Stimulated activated CD4-positive, alpha-beta T cell treated with anti-CD3 and anti-CD28 coated beads, Interleukin-1b, Interleukin-23, amount 100 ng/mL, for 1 hour (primary cell): ENCODE measurements at places on chromosomes 16 and 17.

DNA sequence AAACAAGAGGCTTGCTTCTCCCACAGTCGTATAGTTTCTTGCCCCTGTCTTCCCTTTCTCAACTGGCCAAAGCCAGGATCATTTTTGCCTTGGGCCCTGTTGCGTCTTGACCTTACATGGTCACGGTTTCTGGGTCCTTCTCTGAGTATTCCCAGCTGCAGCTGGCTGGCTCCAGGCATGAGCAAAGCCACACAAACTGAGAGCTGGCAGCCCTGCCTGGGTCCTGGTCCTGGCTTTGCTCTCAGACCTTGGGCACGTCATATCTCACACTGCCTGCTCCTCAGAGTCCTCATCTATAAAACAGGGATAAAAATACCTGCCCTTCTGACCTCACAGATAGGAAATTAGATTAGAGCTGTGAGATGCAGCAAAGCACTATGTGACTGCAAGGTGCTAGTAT lies 277.6 kb downstream of the CBLN1 start:
- DNase-seq, result no peak

GRCh38 chr17:36768394-36768793 lies 167.0 kb downstream of the MRM1 start:
- DNase-seq, result no peak

DNA sequence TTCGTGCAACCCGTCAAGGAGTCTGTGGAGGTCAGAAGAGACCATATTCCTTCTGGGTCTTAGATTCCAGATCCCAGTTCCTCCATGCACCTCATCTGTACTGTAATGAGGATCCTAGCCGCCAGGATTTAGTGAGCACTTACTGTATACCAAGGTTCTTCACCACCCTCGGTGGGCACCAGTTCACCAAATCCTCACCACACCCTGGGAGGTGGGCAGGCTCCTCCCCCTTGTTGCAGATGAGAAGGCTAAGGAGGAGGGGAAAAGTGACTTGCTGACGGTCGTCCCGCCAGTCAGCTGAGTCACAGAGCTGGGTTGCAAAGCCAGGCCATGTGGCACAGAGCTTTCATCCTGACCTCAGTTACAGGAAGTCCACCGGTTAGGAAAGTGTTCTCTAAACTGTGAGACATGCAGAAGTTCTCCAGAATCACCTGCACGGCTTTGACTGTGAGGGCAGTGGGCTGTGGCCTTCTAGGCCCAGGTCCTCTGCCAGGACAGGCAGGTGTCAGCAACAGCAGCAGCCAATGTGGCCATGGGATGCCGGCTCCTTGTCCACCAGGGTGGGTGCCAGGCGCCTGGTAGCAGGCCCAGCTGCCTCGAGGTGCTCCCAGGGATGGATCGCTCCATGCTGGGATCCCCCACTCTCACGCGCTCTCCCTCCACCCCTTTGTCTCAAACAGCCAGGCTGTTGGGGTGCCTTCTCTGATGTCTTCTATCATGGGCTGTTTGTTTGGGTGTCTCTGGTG lies 240.3 kb upstream of the GSE1 start:
- no peak for DNase-seq

- no peak for DNase-seq
Measured at GRCh38 chr17:72594248-72594647, 473.4 kb downstream of the SOX9 start.

GRCh38 chr17:54900457-54901229 lies at the start of gene TOM1L1:
Gene TOM1L1 (plus strand): TSS chr17:54900852. CDS start chr17:54900866, 14 bp downstream.
- DNase-seq, result no peak

DNA sequence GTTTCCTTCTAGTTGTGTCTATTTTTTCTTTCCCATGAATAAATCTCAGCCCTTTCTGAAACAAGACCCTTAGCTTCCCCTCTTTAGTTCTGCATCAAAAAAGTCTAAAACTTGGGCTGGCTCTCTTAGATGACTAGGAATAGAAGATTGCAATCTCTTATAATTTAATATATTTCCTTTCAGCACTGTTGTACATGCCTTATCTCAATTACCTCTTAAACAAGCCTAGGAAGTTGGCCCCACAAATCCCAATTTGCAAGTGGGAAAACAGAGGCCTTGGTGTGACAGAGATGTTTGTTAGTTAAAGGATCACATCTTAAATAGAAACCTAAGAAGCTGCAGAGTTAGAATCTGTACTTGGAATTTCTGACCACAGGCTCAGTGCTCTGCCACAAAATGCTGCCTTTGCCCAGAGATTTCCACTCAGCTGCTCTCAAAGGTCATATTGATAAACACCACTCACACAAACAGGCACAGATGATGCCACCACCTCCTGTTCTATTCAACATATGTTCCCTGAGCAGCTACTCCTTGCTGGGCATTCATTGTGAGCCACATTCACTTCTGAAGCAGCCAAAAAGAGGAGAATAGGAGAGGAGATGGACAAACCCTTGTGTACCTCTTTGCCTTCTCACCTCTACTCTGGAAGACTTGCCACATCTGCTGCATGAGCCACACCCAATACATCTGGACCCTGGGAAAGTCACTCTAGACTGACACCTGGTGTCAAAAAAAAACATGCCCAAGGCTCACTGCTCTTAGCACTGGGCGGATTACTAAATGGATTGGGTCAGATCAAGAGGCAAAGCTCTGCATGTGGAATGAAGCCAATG lies 5.5 kb downstream of the CCDC182 start:
- no peak for DNase-seq

- DNase-seq, result no peak
Measured at GRCh38 chr16:27242868-27243590, 25.5 kb downstream of the NSMCE1 start.

DNA sequence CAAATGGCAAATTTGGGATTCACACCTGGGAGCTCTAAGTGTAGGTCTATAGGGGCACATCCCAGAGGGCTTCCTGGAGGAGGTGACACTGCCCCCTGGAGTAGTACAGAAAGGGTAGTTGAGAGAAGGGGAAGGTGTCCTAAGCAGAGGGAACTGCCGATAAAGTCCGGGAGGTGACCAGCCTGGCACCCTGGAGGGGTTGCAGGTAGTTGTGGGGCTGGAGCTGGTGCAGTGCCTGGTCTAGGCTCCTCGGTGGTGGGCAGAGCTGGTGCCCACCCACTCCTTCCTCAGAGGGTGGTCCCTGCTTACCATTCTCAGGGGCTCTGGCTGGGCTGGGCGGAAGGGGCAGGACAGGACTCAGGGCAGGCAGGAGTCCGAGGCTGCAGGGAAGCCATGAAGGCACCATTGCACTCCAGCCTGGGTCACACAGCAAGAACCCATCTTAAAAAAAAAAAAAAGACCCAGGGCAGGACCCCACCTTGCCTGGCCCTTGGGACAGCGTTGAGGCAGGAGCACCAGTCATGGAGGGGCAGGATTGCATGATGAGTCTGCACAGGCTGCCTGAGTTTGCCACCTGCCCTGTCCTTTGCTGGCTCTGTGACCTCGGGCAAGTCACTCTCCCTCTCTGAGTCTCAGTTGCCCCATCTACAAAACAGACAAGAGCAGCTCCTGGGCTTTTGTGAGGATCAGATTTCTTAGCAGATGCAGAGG lies 43.8 kb downstream of the LAT start:
- no peak for DNase-seq

DNA sequence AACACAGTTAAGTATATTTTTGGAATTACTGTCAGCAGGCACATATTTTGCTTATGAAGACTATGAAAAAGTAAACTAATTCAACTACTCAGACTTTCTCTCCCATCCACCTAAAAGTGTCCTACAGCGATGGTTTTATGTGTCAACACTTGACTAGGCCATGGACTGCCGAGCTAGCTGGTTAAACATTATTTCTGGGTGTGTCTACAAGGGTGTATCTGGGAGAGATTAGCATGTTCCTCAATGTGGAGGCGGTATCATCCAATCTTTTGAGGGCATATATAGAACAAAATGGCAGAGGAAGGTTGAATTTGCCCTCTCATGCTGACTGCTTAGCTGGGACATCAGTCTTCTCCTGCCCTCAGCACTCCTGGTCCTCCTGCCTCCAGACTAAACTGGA lies 82.7 kb upstream of the CDYL2 start:
- DNase-seq, result no peak

GRCh38 chr17:11369575-11369974 lies 128.6 kb downstream of the SHISA6 start:
- no peak for DNase-seq

GRCh38 chr17:2551493-2551892 lies 39.8 kb upstream of the METTL16 start:
- no peak for DNase-seq

GRCh38 chr17:61250335-61250890 lies 149.2 kb upstream of the TBX2 start:
- DNase-seq, result no peak

- no peak for DNase-seq
Measured at GRCh38 chr17:51035431-51035830, 85.2 kb downstream of the SPAG9 start.

- no peak for DNase-seq
Measured at GRCh38 chr16:66475232-66475631, 48.1 kb downstream of the BEAN1 start.

- DNase-seq, result no peak
Measured at GRCh38 chr16:11673091-11674000, 5.1 kb downstream of the SNN start.

DNA sequence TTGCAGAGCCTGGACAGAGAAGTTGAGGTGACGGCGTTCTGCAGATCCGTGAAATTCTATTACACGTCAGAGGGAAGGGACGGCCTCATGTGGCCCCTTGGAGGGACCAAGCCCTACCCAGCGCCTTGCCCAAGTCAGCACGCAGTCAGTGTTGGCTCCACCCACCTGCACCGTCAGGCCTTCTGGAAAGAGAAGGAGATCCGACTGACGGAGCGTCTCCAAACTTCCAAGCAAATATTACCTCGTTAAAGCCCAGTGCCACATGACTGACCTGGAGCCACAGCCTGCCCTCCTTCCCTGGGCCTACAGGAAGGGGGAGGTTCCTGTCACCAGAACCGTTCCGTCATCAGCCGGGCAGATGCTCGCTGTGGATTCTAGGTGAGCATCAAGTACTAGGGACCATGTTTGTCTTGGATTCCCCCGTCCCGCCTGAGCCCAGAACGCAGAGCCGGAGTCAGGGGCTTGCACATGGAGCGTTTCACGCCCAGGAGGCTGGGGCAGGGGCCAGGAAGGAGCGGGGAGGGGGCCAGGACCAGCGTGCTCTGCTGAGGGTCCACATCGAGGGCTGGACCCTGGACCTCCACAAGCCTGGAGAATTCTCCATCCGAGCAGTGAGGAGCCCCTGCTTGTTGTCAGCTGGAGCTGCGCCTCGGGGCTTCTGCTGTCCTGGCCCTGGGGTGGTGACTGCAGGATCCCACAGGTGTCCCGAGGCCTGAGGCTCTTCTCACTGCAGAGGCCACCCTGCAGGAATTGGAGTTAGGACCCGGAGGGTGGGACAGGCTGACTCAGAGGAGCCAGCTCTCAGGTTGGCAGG lies 22.6 kb upstream of the METRNL start:
- no peak for DNase-seq

- no peak for DNase-seq
Measured at GRCh38 chr16:87535855-87536794, 43.3 kb upstream of the ZCCHC14 start.

DNA sequence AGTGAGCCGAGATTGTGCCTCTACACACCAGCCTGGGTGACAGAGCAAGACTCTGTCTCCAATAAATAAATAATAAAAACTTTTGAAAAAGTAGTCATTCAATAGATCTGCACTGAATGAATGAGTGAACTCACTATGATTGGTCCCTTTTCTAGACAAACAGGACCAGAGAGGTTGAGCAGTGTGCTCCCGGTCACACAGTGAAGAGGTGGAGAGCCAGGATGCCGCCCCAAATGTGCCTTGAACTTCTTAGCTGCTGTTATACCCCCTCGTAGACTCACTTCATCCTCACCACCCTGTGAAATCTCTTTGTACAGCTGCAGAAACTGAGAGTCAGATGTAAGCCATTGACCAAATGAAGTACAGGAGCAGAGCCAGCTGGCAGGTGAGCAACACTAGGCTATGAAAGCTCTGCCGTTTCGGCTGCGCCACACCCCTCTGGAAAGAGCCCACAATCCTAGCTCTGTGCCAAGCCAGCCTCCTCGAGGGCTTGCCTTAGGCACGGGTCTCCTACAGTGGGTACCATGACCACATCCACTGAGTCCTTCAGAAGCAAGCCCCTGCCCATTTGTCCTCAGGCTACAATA lies 7.8 kb upstream of the KIAA0513 start:
- no peak for DNase-seq

- no peak for DNase-seq
Measured at GRCh38 chr17:19554393-19554792, 20.7 kb downstream of the SLC47A1 start.

DNA sequence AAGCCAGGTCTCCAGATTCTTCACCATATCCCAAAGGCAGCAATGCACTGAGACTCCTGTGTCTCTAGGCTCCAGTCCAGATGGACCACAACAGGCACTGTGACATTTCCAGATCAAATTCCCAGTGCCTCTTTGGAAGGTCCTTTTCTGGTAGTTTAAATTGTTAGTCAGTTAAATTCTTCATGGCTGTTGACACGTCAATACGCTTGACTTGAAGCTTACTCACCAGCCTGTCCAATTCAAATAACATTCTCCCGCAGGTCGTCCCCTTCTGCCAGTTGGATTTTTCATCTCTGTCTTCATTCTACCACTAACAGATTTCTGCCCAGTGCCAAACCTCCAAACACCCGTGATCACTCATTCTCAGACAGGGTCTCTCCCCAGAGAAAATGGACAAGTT lies 86.7 kb downstream of the SHISA9 start:
- DNase-seq, result no peak

- DNase-seq, result no peak
Measured at GRCh38 chr17:4387137-4387536, 20.7 kb upstream of the UBE2G1 start.

DNA sequence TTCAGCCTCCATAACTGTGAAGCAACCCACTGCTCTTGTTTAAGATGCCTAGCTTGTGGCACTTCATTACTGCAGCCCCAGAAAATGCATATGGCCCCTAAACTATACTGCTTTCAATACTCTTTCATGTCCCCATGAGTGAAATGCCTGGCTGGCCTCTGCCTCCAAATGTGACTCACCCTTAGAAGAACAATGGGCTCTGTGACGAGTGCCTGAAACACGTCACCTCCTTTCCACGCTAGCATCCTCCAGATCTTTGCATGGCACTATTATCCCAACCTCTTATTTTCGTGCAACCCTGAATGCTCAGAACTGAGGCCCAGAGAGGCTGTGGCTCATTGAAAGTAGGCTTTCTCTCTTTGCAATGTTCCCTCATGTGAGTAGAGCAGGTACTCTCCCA lies 233.1 kb downstream of the CBLN1 start:
- DNase-seq, result no peak

GRCh38 chr17:199806-200545 lies 18.5 kb upstream of the DOC2B start:
- no peak for DNase-seq

DNA sequence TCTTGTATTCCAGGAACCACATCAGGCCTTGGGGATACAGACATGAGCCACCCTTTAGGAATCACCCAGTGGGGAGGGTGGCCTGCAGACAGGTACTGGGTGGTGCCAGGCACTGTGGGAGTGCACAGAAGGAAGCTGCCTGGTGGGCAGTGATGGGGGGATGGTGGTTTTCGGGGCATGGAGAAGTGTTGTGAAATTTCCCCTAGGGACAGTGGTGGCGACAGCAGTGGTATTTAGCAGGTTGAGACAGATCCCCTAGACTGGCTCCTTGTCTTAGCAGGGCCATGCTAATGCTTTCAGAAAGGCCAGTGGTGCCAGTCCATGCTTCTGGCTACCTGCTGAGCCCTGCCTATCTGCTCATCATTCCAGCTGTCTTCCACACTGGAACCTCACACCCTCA lies 129.6 kb downstream of the SPACA3 start:
- DNase-seq, result no peak
